ENCODE measurements at places on chromosomes 12 and 14.

GRCh38 chr12:2461046-2461445 lies 333.7 kb upstream of the FKBP4 start:
- DNase-seq, result no peak

GRCh38 chr12:119369907-119370546 lies 35.5 kb downstream of the CCDC60 start:
- no peak for DNase-seq

DNA sequence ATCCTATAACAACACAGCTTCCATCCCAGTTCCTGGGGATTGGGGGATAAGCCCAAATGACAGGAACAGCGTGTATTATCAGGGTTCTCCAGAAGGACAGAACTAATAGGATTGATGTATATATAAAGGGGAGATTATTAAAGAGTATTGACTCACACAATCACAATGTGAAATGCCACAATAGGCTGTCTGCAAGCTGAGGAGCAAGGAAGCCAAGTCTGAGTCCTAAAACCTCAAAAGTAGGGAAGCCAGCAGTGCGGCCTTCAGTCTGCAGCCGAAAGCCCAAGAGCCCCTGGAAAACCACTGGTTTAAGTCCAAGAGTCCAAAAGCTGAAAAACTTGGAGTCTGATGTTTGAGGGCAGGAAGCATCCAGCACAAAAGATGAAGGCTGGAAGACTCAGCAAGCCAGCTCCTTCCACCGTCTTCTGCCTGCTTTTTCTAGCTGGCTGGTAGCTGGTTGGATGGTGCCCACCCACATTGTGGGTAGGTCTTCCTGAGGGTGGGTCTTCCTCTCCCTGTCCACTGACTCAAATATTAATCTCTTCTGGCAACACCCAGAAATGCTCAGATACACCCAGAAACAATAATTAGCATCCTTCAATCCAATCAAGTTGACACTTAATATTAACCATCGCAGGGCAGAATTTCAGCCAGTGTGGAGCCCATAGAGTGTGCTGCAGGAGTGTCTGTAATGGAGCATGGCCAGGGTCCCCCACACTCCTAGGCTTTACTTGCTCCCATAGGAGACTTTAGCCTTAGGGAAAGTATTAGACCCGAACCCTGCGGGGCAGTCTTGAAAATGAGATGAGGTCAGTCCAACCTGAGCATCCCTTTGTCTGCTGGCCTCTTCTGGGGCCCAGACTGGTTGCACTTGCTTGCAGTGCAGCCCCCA lies 111.1 kb downstream of the SINHCAF start:
- no peak for DNase-seq

GRCh38 chr14:99952039-99952438 lies 113.2 kb upstream of the EVL start:
- DNase-seq, result no peak

GRCh38 chr12:12095021-12095420 lies 24.3 kb downstream of the BCL2L14 start:
- no peak for DNase-seq

DNA sequence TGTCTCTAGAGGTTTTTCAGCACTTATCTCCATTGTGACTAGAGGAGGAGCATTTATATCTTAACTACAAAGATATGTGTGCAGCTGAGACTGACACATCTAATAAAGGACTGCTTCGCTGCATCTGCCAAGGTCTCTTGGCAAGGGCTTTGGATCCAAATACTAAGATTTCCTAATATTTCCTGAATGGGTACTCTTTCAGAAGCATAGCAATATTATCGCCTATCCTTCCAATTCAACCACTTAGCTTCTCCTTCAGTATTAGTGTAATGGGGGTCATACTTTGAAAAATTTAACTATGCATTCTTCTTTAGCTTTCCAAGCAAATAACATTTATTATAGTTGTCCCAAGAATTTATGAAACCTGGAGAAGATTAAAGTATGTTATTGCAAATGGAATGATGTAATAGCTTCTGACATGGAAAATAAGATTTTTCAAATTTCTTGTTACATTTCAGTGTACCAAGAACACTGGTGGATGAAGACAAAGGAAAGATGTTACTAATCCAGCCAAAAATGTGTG lies 243.0 kb upstream of the PDE3A start:
- no peak for DNase-seq

DNA sequence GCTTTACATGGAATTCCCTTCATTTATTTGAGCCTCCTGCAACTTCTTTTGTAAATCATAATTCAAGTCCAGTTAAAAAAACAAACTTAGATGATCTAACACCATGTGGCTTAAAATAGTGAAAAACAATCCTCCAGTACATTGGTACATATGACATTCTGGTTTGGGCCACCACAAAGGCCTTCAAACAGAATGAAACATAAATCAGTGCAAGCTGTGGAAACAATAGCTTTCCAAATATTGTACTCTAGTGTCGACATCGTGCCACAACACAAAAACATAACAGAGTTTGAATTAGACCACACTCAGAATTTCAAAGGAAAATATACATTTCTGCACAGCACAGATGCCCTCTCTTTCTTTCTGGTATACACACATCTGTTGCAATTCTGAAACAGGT lies 751.3 kb downstream of the SLC6A15 start:
- DNase-seq, result no peak

DNA sequence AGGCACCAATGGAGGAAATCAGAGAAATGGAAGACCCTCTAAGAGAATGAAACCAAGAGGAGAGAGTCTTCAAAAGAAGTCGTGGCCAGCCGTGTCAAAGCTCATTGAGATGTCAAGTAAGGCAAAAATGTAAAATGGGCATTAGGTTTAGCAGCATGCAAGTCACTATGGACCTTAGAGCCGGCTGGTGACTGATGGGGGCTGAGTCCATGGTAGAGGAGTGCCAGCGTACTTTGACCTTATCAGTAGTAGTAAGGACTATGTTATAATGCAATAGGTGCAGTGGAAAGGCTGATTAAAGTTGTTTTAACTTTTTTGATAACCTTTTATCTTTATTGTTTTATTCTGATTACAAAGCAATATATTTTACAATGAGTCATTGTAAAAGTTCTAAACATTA lies 66.5 kb downstream of the ANO6 start:
- no peak for DNase-seq

GRCh38 chr12:113551563-113551962 lies 79.9 kb upstream of the LHX5 start:
- no peak for DNase-seq

DNA sequence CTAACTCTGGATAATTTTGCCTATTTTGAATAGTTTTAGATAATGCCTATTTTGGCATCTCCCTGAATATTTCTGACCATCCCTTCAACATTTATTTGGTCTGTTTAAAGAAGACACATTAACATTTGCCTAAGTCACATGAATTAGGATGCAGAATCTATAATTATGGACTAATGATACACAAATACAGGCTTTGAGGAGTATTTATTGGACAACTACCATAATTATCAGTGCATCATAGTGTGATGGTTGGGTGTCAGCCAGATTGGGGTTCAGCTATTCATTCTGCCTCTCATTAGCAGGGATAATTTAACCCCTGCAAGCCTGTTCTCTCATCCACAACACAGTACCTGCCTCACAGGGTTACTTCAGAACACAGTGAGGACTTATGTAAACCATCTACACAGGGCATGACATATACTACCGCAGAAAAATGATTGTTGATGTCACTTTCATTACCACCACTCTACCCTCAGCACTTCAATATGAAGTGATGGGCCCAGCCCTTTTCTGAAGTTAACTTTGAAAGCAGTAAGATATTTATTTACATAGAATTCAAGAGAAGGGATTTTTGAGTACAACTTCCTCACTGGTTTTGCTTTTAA lies 14.4 kb downstream of the PRKCH start:
- DNase-seq, result no peak

- DNase-seq, result no peak
Measured at GRCh38 chr14:90005939-90006530, 50.3 kb downstream of the TDP1 start.

- no peak for DNase-seq
Measured at GRCh38 chr12:84986586-84986985, 49.5 kb downstream of the TSPAN19 start.

GRCh38 chr12:112900298-112901145 lies 6.2 kb upstream of the OAS1 start:
- peak; percentile 74 for DNase-seq

GRCh38 chr14:65225299-65226159 lies 123.2 kb upstream of the MAX start:
- DNase-seq, result no peak

- no peak for DNase-seq
Measured at GRCh38 chr12:111340231-111340630, 28.7 kb downstream of the PHETA1 start.

GRCh38 chr14:92676403-92677086 lies 71.9 kb downstream of the LGMN start:
- DNase-seq, result no peak

- peak; percentile 64 for DNase-seq
Measured at GRCh38 chr12:114799574-114800487, 115.9 kb upstream of the TBX3 start.

- no peak for DNase-seq
Measured at GRCh38 chr12:98332642-98333041, 182.7 kb upstream of the TMPO start.

DNA sequence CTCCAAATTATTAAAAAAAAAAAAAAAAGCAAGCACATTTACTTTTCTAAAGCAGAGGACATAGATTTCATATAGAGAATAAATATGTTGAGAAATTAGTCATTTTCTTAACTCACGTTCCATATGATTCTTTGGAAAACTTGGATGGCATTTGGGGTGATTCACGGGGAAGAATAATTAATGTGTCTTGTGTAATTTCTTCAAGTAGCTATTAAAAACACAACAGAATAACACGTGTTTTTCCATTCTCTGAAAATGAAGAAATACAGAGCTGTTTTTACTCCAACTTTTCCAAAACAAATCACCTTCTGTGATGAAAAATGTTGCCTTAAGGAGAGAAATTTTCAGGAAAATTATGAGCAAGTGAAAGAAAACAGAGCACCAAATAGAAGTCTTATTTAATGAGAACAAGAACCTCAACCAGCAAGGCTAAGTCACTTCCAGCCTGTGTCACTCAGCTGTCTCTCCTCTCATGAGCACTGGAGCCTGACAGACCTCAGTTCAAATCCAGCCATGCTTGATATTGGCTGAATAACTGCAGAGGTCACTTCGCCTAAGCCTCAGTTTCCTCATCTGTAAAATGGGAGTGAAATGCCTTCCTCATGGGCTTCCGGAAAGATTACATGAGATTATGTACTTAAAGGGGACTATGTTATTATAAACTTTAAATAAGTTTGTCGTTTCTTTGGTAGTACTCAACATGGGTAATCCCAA lies 42.8 kb upstream of the NUAK1 start:
- DNase-seq, result no peak

- no peak for DNase-seq
Measured at GRCh38 chr12:104025771-104026170, 24.2 kb downstream of the GLT8D2 start.

DNA sequence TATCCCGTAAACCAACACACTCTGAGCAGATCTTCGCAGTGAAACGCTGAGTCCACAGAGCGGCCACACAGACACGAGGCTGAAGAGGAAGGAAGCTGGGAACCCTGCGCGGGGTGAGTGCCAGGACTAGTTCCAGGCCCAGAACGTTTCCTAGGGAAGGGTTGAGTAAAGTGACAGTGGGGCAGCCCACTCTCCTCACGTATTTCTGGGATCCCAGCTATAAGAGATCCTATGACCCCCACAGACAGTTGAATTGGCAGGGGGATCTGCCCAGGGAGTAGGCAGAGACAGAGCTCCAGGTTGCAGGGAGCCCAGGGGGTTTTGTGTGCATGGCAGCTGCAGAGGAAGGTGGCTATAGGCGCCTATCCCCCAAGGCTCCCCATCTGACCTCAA lies 51.1 kb downstream of the GTF2A1 start:
- peak; percentile 34 for DNase-seq

DNA sequence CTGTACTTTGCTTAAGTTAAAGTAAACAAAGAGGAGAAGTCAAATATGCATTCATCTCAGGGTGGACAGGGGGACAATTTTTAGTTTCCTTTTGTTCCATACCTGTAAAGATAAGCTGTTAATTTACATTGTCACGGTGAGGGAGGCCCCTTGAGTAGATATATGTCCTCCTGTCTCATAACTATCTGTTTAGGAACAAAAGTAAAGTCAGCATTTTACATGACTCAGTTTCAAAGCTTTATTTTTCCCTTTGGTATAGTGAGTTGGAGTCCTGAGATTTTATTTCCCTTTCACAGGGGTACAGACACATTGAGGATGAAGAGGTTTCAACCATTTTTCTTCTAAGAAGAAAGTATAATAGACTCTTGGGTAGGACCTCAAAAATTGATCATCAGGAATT lies 50.1 kb downstream of the TESPA1 start:
- no peak for DNase-seq

GRCh38 chr12:55695349-55695748 lies 12.4 kb downstream of the ITGA7 start:
- DNase-seq, result no peak

DNA sequence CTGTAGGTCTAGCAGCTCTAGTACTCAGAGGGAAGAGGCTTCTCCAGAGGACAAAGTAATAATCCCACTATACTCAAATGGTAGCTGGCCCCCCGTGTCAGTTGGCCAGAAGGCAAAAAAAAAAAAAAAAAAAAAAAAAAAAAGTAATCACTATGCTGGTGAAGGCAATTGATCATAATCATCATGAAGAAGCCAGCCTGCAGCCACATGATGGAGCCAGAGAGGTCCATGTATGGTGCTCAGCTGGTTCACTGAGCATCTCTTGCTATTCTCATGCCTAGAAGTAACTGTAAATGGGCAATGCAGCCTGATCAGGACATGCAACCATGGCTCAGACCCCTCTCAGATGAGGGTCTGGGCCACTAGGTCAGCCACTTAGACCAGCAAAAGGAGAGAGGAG lies 378.8 kb downstream of the MED13L start:
- no peak for DNase-seq

DNA sequence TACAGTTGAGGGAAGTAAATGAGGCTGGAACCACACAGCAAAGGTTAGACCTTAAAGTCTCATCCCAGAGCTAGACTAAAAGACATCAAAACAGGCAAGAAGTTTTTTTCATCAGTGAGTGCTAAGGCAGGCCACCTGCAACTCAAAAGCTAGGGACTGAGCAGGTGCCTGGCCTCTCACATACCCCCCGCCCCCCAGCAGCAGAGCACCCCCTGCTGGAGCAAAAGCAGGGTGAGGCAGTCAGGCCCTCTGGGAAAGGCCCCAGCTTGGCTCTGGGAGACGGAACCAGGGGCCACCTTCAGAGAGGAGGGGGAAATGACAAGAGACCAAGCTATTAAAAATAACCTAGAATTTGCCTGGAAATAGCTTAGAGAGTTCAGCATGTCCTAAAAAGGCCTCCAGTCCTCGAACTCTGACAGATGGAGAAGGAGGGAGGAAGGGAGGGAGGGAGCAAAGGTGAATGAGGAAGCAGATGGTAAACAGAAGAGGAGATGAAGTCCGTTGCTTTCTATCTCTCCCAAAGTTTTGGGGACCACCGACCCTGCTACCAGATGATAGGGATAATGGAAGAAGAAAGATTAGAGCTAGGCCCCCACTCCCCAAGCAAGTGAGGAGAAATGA lies 1.8 kb downstream of the ITGA7 start:
- peak; percentile 79 for DNase-seq
